ENCODE measurements at places on chromosomes 5 and 9.

GRCh38 chr5:128197896-128198522 lies 114.4 kb downstream of the SLC12A2 start:
- DNase-seq, result no peak

- DNase-seq, result no peak
These were observed 47.0 kb downstream of the UBE2QL1 start for GRCh38 chr5:6495433-6496206.

GRCh38 chr5:106860398-106861044 lies 810.2 kb downstream of the EFNA5 start:
- no peak for DNase-seq

DNA sequence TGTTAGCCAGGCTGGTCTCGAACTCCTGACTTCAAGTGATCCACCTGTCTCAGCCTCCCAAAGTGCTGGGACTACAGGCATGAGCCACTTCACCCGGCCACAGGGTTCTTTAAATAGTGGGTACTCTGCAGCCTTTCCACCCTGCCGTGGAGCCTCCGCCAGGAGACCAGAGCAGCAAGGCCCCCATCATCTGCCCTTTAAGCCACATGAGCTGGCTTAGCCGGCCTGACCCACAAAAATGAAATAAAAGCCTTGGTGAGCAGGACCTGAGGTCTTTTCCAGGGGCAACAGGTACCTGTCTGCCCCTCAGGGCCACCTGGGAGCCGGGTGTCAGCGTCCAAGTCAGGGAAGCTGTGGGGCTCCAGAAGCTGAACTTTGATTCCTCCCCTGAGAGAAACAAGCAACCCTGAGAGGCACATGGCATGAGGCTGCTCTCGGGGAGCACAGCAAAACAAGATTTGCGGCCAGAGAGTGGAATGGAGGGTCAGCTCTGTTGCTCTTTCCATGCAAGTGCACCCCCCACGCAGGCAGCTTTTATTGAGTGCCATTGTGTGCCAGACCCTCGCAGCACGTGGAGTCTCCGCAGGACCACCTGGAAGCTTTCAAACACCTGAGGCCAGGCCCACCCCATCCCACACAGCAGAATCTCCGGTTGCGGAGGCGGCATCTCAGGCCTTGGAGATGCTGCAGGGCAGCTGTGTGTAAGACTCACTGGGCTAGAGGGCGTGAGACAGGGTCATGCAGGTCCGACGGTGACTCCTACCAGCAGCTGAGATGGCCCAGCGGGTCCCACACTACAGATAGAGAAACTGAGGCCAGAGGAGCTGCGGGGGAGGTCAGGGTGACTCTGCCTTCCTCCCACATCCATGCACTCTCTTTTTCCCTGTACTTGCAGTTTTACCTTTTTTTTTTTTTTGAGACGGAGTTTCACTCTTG lies 4.8 kb upstream of the WNK2 start:
- no peak for DNase-seq

DNA sequence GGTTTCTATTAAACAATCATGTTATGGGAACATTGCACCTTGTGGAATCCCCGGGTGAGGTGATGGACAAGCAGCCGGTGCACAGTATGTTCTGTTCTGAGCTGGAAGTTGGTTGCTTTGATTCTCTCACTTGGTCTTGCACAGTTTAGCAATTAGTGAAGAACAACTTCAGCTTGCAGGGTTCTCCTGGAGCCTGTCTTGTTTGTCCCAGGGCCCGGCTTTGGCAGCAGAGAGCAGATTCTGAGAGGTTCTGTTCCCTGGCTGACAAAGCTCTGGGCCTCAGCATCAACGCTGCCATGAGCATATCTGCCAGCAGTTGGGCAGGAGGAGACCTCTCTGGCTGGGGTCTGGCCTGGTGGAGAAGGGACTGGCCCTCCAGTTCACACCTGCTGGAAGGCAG lies 16.9 kb downstream of the GADD45G start:
- DNase-seq, result no peak

GRCh38 chr5:157143127-157143971 lies 684 bp upstream of the MED7 start:
- DNase-seq, result no peak

- DNase-seq, result no peak
These were observed 45.4 kb upstream of the FBXW11 start for GRCh38 chr5:172051643-172052339.

- no peak for DNase-seq
These were observed 350 bp upstream of the ECPAS start for GRCh38 chr9:111484572-111484894.

DNA sequence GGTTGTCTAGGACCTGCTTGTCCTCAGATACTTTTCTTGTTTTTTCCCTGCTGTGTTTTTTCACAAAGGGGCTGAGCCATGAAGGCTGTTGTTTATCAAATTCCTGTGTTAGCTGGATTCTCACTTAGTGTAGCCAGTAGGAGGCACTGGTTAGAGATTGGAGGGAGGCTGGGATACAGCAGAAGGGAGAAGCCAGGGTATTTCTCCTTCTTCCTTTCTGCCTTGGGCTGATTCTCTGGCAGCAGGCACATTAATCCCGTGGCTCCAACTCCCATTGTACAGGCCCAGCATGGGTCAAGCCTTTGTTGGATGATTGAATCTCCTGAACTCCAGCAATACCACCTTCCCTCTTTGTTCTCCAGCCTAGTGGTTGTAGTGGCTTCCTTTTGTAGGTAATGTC lies 46.4 kb upstream of the FAM170A start:
- DNase-seq, result no peak

DNA sequence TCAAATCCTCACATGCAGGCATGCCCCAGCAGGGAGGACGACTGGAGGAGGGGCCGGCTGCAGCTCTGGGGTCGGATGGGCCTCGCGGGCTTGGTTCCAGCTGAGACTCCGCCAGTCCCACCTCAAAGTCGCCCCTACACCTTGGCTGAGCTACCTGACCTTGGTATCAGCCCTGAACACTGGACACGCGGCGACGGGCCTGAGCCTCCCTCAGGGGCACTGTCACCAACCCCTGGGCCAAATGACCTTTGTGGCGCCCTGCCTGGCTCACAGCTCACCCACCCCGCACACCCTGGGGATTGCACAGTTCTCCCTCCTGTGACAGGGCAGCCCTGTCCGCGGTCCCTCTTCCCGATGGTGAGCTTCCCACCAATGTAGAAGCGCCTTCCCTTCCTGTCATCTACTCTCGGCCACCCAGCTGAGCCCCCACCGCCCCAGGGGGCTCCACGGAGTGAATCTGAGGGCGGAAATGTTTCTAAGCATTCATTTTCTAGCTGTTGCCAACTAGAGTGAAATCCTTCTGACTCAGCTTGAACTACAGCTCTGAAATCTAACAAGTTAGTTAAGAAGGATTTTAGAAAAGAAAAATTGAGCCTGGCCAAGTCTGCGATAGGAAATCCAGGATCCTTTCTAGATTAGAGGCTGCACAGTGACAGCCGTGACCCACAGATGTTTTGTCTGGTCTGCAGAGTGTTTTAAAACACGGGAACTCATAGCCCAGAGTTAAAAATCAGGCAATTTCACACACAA lies 138.9 kb upstream of the PHYKPL start:
- DNase-seq, result no peak

DNA sequence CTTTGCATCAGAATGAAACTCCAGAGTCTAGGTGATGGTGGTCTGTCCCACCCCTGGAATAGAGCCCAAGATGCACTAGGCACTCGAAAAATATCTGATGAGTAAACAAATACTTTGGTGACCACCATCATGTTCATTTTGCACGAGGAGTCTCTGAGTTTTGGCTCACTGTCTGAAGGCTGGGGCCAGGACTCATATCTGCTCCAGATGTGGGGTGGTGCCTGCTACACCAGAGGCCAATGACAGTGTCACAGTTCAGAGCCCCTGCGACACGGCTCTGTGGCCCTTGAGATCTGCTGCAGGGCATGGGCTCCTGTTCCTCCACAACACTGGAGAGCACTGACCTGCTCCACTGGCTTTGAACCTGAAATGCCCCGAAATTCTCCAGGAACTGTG lies 164.6 kb downstream of the ROR2 start:
- DNase-seq, result no peak

DNA sequence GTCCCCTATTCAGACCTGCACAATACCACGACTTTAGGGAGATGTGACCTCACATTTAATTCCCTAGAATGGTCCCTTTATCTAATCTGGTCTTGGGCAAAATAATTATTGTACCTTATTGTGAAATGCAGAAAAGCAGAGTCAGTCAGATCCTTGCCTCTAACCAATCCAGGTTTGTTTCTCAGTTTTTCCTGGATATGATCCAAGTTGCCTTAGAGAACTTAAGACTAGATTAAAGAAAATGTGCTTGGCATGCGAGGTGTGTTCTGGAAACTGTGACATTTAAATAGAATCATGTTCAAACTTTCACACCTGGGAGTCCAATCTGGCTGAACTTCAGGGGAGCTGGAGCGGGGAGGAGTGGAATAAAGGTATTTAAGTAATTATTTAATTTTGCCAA lies 696.2 kb downstream of the DNAH5 start:
- no peak for DNase-seq

GRCh38 chr9:25260046-25260445 lies 418.2 kb downstream of the TUSC1 start:
- DNase-seq, result no peak

GRCh38 chr5:34009610-34010009 lies 1.8 kb upstream of the AMACR start:
- DNase-seq, result no peak

DNA sequence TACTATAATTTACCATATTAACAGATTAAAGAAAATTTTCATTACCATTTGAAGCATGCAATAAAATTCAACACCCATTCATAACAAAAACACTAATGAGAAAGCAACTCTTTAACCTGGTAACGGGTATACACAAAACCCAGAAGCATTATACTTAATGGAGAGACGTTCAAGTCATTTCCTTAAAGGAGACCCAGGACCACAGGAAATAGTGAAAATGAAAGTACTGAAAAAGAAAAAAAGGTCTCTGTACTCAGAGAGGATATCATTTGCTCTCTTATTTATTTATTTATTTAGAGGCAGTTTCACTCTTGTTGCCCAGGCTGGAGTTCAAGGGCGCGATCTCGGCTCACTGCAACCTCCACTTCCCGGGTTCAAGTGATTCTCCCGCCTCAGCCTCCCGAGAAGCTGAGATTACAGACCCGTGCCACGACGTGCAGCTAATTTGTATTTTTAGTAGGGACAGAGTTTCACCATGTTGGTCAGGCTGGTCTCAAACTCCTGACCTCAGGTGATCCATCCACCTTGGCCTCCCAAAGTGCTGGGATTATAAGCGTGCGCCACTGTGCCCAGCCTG lies 61.6 kb downstream of the SETX start:
- no peak for DNase-seq

GRCh38 chr5:131983244-131983771 lies 28.1 kb downstream of the ACSL6 start:
- no peak for DNase-seq

DNA sequence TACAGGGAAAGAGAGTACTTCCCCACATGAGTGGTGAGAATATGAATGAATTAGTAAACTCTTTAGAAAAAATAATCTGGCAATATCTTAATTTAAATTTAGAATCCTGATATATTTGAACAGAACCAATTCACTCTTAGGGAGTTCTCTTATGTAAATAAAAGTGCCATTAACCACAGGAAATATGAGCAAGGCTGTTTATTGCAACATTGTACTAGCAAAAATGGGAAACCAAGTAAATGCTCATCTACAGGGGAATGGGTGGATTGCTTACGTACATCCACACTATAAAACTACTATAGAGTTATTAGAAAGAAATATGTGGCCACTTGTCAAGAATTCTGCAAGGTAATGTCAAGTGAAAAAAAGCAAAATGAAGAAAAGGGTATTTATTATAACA lies 274.5 kb downstream of the TLE1 start:
- DNase-seq, result no peak

DNA sequence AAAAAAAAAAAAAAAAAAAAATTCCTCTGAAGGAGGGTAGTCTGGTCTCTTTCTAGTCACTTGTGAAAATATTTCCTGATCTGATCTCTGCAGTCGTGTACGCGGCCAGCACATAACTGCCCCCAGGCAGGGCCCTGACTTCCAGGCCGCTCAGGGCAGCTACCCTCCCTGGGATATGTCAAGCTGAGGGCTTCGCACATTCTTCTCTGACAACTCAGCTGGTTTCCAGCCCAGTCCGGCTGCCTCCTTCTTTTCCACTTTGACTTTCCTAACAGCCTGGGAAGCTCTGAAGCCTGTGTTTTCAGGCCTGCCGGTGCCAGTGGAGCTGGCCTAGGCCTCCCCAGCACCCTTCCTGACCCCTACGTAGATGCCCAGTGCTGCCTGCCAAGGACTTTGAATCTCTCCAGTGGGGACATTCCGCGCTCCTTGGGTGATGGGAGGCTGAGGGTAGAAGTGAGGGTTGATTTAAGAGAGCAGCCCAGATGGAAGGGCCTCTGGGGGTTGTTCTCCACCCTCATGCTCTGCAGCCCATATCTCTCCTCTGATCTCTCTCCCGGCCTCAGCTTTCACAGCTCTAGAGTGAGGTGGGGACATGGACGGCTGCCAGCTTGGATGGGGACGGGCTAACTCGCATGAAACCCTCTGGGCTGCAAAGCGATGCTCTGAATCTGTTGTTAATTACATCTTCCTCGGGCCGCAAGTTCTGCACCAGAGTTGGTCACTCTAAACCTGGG lies 20.7 kb downstream of the COL5A1 start:
- peak; percentile 90 for DNase-seq

GRCh38 chr5:35345222-35345621 lies 114.9 kb upstream of the PRLR start:
- no peak for DNase-seq

DNA sequence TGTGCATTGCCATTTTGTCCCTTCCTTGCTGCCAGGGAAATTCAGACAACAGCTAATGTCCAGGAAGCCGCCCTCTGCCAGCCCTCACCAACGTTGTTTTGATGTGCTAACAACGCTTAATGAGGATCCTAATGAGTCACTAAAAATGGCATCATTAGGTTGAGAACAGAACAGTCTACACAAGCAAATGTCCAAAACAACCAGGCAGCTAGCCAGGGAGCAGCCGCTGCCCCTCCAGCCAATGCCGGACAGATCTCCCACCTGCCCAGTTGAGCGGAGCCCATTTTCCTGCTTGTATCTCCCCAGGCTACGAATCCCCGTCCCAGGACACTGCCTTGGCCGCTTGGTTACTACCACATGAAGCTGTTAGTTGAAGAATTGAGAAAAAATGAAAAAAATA lies 40.4 kb upstream of the UNC5A start:
- DNase-seq, result no peak

DNA sequence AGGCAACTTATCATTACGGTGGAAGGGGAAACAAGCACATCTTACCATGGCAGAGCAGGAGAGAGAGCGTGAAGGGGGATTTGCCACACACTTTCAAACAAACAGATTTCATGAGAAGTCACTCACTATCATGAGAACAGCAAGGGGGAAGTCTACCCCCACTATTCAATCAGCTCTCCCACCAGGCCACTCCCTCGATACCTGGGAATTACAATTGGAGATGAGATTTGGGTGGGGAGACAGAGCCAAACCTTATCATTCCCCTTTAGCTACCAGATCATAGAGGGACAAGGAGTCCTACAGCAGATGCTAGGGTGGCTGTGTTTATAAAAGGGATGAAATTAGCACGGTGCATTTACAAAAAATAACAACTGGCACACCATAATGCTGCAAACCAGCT lies 2149.4 kb upstream of the ACO1 start:
- no peak for DNase-seq

DNA sequence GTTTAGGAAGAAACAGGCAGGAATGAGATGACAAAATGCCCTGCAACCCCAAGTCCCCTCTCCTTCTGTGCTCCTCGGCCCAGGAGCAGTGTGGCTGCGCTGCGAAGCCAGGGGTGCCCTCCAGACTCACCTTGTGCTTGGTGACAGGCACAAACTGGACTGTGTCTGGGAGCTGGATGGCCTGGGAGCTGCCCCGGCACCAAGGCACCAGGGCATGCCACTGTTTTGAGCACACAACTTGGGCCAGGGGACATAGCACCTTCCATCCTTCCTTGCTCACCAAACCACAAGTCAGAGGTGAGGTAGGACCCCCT lies 51.1 kb downstream of the PRRT1B start:
- no peak for DNase-seq

Measured in BJ (cell line).